ENCODE measurements at places on chromosomes 1 and 21.

GRCh38 chr1:116918714-116919357 is 9.1 kb downstream of the PTGFRN start:
- no peak for DNase-seq

DNA sequence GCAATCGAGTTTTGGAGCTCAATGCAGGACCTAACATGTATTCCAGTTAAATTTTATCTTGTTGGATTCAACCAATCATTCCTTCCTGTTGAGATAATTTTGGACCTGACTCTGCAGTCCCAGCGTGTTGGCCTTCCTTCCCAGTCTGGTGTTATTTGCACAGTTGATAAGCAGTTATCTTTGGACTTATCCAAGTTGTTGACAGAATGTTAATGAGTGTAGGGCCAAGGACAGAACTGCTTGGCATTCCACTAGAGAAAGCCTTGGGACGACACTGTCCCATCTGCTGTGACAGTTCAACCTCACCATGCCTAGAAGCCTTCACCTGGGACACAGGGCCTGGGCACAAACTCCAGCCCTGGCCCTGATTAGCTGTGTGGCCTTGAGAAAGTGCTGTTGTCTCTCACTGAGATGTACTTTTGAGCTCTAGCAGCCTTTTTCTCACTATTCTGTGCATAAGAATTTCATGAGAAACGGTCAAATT is 104.1 kb upstream of the SLC25A33 start:
- DNase-seq: no peak

GRCh38 chr1:39751595-39751994 is 12.9 kb downstream of the PPIE start:
- no peak for DNase-seq

DNA sequence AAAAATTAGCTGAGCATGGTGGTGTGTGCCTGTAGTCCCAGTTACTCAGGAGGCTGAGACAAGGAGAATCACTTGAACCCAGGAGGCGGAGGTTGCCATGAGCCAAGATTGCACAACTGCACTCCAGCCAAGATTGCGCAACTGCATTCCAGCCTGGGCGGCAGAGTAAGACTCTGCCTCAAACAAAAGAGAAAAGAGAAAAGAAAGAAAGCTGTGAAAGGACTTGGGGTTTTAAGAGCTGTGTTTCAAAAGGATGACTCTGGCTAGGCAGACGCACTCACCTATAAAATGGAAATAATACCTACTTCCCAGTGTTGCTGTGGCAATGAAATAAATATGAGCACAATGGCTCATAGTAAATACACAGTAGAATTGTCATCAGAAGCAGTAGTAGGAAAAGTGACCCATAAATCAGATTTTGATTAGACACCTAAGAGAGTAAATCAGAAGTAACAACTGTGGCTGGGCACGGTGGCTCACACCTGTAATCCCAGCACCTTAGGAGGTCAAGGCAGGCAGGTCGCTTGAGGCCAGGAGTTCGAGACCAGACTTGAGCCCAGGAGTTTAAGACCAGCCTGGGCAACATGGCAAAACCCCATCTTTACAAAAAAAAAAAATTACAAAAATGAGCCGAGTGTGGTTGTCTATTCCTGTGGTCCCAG is 45.9 kb upstream of the PUM1 start:
- no peak for DNase-seq

GRCh38 chr1:162456323-162456722 is 41.3 kb upstream of the UHMK1 start:
- no peak for DNase-seq

DNA sequence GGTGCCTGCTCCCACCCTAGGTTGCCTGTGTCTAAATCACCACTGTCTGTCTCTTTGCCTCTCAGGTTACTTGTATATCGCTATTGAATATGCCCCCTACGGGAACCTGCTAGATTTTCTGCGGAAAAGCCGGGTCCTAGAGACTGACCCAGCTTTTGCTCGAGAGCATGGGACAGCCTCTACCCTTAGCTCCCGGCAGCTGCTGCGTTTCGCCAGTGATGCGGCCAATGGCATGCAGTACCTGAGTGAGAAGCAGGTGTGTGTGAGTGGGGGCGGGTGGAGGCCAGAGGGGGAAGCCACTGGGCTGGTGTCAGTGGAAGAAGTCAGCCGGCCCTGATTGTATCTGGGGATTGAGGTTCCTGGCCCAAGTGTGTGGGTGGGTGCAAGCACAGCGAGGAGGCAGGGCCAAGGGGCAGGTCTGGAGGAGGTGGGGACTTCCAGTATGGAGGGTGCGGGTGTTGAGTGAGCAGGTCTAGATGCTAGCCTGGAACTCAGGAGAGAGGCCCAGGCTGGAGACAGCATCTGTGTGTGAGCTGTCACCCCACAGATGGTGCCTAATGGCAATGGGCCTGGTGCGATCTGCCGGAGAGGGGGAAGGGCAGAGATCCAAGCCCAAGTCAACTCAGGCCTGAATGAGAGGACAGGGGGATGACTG is 17.2 kb downstream of the TIE1 start:
- no peak for DNase-seq

DNA sequence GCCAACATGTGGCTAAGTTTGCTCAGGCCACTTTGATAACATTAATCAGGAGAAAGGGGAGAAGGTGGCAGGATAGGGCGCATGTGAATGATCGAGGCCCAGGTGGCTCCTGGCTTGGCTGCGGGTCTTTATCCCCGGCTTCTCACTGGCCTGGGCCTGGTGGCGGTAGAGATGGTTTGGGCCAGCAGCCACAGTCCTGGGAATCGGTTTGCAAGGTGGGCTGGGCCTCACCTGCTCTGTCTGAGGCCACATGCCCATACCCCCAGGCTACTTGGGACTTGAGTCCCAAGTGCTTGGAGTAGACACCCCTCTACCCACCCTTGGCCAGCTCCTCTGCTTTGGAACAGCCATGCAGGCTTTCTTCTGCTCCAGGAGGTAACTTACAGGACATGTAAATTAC is 49.7 kb upstream of the DISP3 start:
- no peak for DNase-seq

DNA sequence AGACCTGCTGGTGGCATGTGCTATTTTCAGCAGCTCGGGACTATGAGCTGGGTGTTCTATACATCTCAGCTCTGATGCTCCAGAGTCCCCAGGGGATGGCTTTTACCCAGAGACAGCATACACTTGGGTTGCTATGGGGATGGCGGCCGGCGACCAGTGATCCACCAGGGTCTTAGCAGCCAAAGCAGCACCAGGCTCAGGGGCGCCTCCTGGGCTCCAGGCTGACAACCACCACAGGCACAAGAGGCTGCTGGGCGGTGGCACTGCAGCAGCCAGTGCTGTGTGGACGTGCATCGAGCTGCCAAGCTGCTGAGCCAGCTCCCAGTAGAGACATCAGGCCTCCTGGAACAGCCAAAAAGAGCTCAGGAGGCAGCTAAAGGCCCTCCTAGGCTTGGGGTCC is 37.6 kb upstream of the CLSTN1 start:
- DNase-seq: no peak

GRCh38 chr1:115365738-115366137 is 27.7 kb upstream of the NGF start:
- no peak for DNase-seq

DNA sequence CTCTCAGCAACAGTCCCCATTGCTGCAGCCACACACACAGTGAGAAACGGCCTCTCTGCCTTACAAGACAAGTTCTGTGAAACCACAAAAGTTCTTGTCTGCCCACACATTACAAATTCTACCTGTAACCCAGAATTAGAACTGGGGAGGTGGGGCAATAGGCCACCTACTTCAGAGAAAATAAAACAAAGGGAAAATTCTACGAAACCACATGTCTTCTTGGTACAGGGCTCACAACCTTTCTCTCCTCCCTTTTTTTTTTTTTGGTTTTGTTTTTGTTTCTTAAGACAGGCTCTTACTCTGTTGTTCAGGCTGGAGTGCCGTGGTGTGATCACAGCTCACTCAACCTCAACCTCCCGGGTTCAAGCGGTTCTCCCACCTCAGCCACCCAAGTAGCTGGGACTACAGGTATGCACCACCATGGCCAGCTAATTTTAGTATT is 30.2 kb downstream of the LPAR3 start:
- no peak for DNase-seq

- DNase-seq: no peak
Observed at GRCh38 chr1:162997499-162998285, 71.5 kb upstream of the RGS4 start.

- no peak for DNase-seq
Observed at GRCh38 chr1:99748419-99748818, 18.0 kb downstream of the FRRS1 start.

- DNase-seq: no peak
Observed at GRCh38 chr1:117594261-117594990, 11.4 kb upstream of the TENT5C start.

DNA sequence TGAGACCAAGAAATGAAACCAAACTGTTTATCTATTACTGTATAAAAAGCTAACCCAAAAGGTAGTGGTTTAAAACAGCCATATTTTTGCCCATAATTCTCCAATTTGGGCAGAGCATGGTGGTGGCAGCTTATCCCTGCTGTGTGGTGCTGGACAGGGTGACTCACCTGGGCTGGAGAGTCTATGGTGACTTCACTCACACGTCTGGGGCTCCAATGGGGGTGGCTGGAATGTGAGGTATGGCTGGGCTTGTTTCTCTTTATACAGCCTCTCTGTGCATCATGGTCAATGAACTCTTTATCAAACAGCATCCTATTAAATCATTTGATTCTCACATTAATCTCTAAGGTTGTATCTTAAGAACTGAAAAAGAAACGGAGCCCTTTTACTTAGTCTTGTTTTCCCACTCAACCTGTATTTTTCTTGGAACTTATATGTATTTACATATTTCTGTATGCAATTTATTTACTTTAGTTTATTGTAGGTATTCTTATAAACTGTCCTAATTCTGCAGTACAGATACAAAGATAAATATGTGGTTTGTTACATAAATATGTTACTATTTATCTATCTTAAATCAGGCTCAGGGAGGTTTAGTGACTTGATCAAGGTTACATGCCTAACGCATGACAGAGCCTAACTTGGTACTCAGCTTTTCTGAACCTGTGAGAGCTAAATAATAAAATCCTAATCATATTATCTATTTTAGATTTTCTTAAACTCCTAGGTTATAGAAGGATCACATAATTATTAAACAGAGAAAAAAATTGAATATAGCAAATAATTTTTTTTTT is 37.5 kb upstream of the WLS start:
- no peak for DNase-seq

GRCh38 chr1:193533853-193534252 is 347.4 kb upstream of the B3GALT2 start:
- no peak for DNase-seq

DNA sequence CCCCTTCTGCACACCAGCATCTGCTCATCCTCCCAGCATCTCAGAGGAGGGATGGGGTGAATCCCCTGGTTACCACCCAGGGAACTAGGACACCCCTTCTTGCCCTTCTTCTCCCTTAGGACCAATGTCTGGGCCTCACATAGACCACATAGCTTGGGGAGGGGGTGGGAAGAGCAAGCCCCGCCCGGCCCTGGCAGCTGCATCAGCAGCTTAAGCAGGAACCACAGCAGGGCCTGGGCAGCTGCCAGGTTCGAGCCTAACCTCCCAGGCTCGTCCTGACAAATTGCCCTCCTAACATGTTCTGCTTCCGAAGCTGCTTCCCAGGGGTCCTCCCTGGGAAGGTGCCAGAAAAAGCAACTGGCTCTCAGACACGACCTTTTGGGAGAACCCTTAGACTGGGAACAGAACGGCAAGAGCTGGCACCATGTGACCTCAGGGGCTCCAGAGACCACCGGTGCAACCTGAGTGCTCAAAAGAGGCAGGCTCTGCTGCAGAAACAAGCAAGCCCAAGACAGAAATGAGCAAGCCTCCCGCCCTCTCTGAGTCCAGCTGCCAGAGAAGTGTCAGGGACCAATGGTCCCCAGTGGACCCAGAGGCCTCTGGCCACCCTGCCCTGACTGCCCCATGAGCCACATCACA is 18.4 kb upstream of the CLSTN1 start:
- DNase-seq: no peak

- no peak for DNase-seq
Observed at GRCh38 chr21:38631206-38631605, 132.9 kb upstream of the ERG start.

GRCh38 chr1:147384804-147385203 is 142.3 kb downstream of the CHD1L start:
- DNase-seq: no peak

GRCh38 chr1:187415065-187415464 is 586.3 kb downstream of the PLA2G4A start:
- no peak for DNase-seq

GRCh38 chr21:42839271-42840231 is 39.8 kb downstream of the WDR4 start:
- DNase-seq: no peak

- DNase-seq: no peak
Observed at GRCh38 chr1:31700468-31701090, 3.2 kb downstream of the COL16A1 start.

- DNase-seq: no peak
Observed at GRCh38 chr1:183585038-183585437, 5.2 kb downstream of the NCF2 start.

DNA sequence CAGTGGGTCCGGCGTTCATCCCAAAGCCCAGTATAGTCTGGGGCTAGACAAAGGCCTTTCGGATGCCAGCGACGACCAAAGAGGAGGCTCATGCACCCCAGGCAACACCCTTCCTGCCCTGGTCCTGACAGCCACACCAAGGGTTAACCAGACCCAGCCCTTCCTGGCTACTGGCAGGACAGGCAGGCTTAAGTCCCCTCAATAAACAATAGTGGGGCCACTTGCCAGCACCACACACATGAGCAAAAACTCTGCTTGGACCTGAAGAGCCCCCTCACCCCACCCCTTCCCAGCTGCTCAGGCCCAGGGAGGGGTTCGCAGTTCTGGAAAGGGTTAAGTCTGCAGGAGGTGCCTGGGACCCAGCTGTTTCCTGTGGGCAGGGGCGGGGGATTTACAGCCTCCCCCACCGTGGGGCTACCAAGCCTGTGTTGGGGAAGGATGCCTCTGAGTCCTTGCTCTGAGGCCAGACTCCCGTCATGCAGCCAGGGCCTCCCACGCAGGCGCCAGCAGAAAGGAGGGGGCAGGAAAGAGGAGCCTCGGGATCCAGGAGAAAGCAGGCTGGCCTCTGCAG is 18.2 kb downstream of the PHLDA3 start:
- no peak for DNase-seq

DNA sequence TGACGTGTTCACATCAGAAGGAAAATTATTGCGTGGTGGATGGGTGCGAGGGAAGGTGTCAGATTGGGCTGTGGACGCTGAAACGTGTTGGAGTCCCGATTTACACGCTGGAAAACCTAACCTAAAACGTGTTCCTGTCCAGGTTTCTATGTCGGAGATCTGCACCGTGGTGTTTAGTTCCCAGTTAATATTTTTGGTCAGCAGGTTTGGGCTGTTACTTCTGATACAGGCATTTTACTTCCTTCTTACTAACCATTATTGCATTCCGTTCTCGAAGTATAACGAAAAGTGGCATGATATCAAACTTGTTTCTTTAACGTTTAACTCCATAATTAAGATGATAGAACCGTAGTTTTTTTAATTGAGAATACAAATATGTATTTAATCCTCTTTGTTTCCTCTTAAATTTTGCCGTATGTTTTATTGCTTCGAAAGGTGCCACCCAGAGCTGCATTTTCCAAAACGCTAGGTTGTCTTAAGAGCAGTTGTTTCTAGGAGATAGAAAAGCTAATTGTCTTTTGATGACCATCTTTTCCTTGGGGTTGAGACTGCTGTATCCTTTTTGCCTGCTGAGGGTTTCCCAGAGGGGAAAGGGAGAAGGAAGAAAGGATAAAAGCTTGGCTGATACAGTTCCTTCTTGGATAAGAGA is 1.3 kb downstream of the ADARB1 start:
- DNase-seq: no peak
